ENCODE measurements at places on chromosomes 6 and 20.

- DNase-seq: no peak
These were observed 18.9 kb downstream of the SCGN start for GRCh38 chr6:25670793-25671513.

GRCh38 chr6:26307850-26308249 is 57.1 kb upstream of the BTN3A2 start:
- no peak for DNase-seq

- DNase-seq: no peak
These were observed 201.8 kb upstream of the ARID1B start for GRCh38 chr6:156575361-156575760.

- DNase-seq: no peak
These were observed 24.6 kb upstream of the SERPINB1 start for GRCh38 chr6:2866171-2866846.

- DNase-seq: no peak
These were observed 28.8 kb upstream of the GMPR start for GRCh38 chr6:16209539-16209938.

DNA sequence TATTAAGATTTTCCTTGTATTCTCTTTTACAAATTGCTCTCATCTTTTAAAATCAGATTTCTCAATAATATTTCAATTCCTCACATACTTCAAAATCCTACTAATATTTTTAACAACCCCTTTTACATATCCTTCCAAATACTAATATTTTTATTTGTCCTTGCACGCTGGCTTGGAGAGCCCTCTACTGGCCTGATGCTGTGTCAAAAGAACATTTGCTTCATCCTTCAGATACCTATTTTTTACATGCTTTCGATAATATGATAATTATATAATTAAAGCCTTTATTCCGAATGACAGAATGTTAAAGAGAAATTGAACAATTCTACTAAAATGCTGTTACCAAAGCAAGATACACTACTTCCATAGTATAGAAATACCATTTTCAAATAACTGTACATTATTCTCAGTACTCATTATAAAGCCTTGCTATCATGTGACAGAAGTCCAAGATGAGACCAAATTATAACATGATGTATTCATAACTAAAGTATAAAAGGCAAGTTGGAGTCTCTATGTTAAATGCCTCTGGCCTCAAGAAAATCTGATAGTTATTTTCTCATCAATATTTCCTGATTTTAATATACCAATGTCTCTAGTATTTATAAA is 39.0 kb upstream of the PLN start:
- DNase-seq: no peak
